IMR-90 (cell line): ENCODE measurements at places on chromosomes 1 and 21. TPM values are rescaled to one million over a fixed set of nuclear protein-coding genes. Genes with fewer than 3 reads are reported as not detected.

The WNT3A gene
- not detected in 2 replicates for polyA plus RNA-seq

The C1QA gene
- not detected in 2 replicates for polyA plus RNA-seq

The SPRR4 gene
- not detected in 2 replicates for polyA plus RNA-seq

The MAN1C1 gene
- 9.6 and 11.3 TPM in 2 replicates for polyA plus RNA-seq

The C1orf56 gene
- 1.2 and 1.5 TPM in 2 replicates for polyA plus RNA-seq

The TESK2 gene
- 1.1 and 1.3 TPM in 2 replicates for polyA plus RNA-seq

The TRAF5 gene
- 11.0 and 14.7 TPM in 2 replicates for polyA plus RNA-seq

The NES gene
- 25.3 and 26.7 TPM in 2 replicates for polyA plus RNA-seq

The JAK1 gene
- 61.6 and 76.9 TPM in 2 replicates for polyA plus RNA-seq

The TP73 gene
- 0.10 TPM in 1 of 2 replicates, not detected in the other for polyA plus RNA-seq

The SLC30A7 gene
- 5.1 and 8.4 TPM in 2 replicates for polyA plus RNA-seq

The ZSWIM5 gene
- 0.03 TPM in 2 replicates for polyA plus RNA-seq

The LCE2C gene
- not detected in 2 replicates for polyA plus RNA-seq

The C1QB gene
- not detected in 2 replicates for polyA plus RNA-seq

The COG2 gene
- polyA plus RNA-seq: 9.0 and 9.1 TPM in 2 replicates

The PPIAL4G gene
- not detected in 2 replicates for polyA plus RNA-seq

The CBR1 gene
- 122 and 166 TPM in 2 replicates for polyA plus RNA-seq

The BTBD8 gene
- 0.62 and 0.94 TPM in 2 replicates for polyA plus RNA-seq

The THRAP3 gene
- polyA plus RNA-seq: 48.9 and 60.6 TPM in 2 replicates

The LAMB3 gene
- 1.6 and 2.1 TPM in 2 replicates for polyA plus RNA-seq

The IGSF3 gene
- 0.02 and 0.03 TPM in 2 replicates for polyA plus RNA-seq

The ZNF695 gene
- polyA plus RNA-seq: 0.46 and 0.75 TPM in 2 replicates

The MPZ gene
- 0.80 and 0.96 TPM in 2 replicates for polyA plus RNA-seq

The S100A14 gene
- polyA plus RNA-seq: 0.10 and 0.14 TPM in 2 replicates

The CHRM3 gene
- polyA plus RNA-seq: not detected in 2 replicates
